ENCODE measurements at places on chromosomes 3 and 15.

GRCh38 chr15:92429378-92430068 is 35.8 kb downstream of the ST8SIA2 start:
- no peak for DNase-seq

GRCh38 chr3:114794894-114795630 is 352.0 kb downstream of the ZBTB20 start:
- DNase-seq: no peak

DNA sequence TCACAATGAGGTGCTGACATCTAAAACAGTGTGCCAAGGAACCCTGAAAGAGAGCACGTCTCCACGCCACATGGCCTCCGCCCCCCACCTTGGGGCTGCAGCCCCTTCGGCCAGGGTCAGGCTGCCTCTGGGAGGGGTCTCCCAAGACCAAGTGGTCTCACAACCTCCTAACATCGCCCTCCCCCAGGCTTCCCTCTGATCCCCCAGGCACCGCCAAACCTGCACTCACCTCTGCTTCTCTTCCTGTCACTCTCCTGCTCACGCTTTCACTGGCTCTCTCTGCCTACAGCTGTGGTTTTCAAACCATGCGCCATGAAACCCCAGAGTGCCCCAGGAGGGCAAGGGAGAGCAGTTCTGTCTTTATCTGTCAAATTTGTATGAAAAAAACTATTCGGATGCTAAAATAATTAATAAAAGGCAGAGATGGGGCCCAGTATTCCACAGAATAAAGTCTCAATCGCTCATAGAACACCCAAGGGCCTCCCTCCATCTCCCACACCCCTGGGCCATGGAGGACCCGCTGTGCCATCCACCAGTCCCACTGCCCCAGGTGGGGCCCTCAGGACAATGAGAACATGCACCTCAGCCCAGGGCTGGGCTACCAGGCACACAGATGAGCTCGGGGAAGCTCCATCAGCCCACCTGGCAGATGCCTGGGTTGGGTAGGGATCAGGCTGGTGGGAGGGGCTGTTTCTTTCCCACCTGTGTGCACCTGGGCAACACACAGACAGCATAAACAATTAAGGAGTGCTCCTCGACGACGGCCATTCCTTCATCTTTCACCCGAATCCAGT is 21.5 kb downstream of the CYFIP1 start:
- no peak for DNase-seq

- DNase-seq: no peak
Measured at GRCh38 chr3:79564192-79564591, 203.6 kb downstream of the ROBO1 start.

GRCh38 chr15:25184356-25185155 is 229.8 kb downstream of the SNRPN start:
- DNase-seq: no peak

GRCh38 chr3:48715174-48715800 is 1.7 kb downstream of the IP6K2 start:
- no peak for DNase-seq

DNA sequence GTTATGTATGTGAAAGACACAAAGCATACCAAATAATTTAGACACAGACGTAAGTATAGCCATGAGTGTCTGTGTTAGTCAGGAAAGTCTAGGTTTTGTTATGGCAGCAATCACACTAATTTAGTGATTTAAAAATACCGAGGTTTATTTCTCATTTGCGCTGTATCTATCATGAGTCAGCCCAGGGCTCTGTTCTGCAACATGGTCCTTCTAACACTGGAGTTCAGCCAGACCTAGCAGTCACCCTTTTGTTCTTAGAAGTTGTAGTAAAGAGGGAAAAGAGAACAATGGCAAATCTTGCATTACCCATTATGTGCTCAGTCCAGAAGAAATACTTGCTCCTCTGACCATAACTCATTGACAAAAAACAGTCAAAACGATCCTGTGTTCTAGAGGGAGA is 311.5 kb downstream of the NLGN1 start:
- no peak for DNase-seq

DNA sequence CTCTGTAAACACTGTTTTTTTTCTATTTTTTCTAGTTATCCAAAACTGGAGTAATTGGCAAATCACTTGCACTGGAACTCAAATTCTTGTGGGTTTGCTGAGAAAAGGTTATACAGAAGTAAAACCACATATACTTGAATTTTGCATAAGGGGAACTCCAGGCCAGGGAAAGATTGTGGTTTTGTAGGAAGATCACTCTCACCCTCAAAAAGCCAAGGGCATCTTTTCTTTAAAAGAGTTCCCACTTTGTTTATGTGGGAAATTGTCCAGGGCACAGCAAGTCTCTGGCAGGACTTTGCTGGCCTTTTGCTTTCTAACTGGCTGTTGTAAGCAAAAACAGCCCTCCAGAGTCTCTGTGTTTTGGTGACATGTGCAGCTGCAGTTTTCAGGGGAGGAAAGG is 340.3 kb upstream of the RBMS3 start:
- no peak for DNase-seq

GRCh38 chr3:27554706-27555105 is 70.5 kb upstream of the SLC4A7 start:
- DNase-seq: no peak

- peak; percentile 9 for DNase-seq
Measured at GRCh38 chr3:13896473-13897154, 16.7 kb upstream of the WNT7A start.

- no peak for DNase-seq
Measured at GRCh38 chr3:177835008-177835407, 637.7 kb upstream of the TBL1XR1 start.
